ENCODE measurements at places on chromosomes 6 and 20.
A peak's percentile ranks its signal among the peaks of the same experiment; 100 is the strongest.

- DNase-seq = no peak
Observed at GRCh38 chr6:34513646-34514045, 42.5 kb downstream of the SPDEF start.

- peak; percentile 79 for DNase-seq
Observed at GRCh38 chr20:33796263-33796906, 14.8 kb upstream of the CHMP4B start.

- DNase-seq = peak; percentile 56
Observed at GRCh38 chr6:170553534-170554012, 466 bp upstream of the PSMB1 start.

GRCh38 chr20:62316331-62317166 is 13.8 kb downstream of the ADRM1 start:
- DNase-seq = no peak

GRCh38 chr20:21516861-21517565 is 3.1 kb upstream of the NKX2-2 start:
- no peak for DNase-seq

DNA sequence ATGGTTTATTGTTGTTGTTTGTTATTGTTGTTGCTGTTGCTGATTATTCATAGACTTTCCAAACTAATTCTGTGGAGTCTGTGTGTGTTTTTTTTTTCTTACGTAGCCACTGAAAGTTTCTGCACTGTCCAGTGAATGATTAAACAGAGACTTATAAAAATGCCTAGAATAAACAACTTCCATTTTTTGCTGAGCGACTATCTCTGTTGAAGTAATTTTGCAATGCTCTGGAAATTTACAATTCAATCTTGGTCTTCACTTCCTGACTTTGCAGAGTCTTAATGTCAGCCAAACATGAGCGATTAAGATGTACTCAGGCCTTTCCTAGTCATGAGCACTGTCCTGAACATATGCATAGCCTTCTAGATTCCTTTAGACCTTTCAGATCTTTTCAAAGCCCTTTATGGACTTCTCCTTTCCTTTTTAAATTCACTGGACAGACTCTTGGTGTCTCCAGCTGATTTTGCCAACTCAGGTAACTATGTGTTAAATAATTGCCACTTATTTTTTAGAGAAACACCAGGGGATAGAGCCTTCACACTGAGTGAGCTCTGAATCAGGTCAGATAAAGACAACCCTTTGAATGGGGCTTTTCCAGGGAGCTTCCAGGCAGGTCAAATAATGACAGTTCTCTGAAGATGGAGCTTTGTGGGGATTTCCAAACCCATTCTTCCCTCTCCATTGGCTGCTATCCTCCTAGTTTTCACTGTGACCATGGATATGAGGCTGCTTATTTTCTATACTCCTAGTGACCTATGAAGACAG is 622.8 kb upstream of the EPHA7 start:
- DNase-seq = no peak

DNA sequence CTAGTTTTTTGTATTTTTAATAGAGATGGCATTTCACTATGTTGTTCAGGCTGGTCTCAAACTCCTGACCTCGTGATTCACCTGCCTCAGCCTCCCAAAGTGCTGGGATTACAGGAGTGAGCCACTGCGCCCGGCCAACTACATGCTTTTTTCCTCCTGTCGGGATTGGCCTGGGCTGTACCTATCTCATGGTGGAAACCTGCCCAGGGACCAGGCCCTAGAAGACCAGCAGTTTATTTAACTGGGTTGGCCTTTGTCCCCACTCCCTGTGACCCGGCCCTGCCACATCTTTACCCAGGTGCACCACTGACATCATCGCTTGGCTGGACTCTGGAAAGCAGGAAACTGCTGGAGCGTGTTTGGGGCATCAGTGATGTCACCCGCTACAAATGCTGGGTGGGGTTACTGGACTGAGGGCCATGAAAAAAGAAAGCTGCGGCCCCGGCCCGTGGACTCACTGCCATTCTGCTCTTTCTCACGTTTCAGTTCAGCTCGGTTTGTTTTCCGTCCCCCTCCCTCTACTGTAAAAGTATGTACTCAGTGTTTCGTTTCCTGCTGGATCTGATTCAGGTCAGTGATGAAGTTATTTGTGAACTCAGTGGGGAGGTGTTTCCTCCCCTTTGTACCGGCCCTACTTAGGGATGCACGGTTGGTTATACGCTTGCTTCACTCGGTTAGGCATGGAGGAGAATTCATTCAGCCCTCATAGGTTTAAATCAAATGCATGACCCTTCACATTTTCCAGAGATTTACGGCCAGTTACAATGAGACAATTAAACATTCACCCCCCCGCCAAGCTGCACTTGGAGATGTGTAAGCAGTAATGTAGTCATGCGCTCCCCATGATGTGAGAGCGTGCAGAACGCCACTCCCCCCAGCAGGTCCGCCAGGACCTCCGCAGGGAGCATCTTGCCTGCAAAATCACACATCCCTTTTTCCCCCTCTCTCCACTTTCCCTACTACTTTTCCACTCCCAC is 179.3 kb downstream of the MTHFD1L start:
- DNase-seq = peak; percentile 97

GRCh38 chr6:513058-513457 is 121.5 kb downstream of the IRF4 start:
- no peak for DNase-seq

DNA sequence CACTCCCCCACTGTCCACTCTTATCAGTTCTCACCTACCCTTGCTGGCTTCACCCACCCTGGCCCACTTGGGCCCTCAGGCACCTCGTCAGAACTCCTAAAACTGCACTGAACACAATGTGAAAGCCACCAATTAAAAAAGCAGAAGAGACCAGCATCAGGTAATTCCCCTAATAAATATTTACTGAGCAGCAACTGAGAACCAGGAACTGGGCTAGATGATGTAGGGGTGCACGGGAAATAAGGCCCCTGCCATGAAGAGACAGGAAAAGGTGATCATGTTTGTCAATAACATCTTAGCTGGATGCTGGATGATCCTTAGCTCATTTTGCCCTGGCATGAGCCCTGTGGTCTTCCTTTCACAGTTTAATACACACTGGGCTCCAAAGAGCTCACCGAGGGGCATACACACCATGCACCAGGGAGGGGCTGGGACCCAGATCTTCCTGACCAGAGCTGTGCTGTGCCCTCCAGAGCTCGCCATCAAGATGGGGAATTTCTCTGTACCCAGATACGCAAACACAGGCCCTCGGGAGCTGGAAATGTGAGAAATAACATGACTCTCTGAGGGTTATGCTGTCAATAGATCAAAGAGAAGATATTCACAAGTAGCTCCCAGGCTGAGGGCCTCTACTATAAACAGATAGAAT is 113.6 kb upstream of the SLC22A16 start:
- no peak for DNase-seq
